ENCODE measurements at places on chromosomes 6 and 20.

DNA sequence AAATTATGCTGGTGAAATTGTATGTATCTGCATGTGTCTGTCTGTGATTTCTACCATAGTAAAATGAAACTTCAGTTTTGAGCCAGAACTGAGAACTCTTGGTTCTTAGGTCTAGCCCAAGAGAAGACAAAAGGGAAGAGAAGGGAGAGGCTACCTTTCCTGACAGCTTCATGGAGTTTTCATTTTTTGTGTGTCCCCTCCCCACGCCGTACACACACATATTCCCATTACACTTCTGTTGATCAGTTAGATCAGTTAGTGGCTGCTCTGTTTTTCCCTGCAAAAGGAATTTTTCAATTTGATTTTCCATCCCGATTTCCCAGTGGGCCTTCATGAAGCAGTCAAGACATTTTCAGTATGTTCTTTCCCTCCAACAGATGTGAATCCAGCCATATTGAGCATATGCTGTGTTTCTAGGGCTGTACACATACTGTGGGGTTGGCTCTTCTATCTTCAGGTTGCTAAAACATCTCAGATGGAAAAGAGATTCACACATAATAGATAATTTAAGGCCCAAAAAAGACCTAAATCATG lies 52.5 kb downstream of the HIVEP1 start:
- no peak for DNase-seq

DNA sequence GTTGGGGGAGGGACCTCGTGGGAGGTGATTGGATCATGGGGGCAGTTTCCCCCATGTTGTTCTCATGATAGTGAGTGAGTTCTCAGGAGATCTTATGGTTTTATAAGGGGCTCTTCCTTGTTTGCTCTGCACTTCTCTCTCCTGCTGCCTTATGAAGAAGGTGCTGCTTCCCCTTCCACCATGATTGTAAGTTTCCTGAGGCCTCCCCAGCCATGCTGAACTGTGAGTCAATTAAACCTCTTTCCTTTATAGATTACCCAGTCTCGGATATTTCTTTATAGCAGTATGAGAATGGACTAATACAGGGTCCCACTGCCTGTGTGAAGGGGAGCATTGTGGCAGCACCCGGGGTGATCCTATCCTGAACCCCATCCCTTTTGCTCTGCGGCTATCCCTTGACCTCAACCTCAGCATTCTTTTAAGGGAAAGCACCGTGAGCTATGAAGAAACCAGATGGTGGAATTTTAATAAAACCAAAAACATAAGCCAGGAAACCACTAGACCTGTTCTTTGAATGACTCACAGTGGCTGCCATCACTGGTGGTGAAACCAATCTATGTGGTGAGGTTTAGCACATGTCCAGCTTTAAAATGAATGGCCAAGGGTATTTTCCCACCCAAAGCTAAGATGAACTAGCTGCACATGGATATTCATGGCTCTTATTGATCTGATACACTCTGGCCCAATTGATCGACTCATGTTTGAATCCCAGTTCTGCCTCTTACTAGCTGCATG lies 62.2 kb downstream of the ZDHHC14 start:
- no peak for DNase-seq

DNA sequence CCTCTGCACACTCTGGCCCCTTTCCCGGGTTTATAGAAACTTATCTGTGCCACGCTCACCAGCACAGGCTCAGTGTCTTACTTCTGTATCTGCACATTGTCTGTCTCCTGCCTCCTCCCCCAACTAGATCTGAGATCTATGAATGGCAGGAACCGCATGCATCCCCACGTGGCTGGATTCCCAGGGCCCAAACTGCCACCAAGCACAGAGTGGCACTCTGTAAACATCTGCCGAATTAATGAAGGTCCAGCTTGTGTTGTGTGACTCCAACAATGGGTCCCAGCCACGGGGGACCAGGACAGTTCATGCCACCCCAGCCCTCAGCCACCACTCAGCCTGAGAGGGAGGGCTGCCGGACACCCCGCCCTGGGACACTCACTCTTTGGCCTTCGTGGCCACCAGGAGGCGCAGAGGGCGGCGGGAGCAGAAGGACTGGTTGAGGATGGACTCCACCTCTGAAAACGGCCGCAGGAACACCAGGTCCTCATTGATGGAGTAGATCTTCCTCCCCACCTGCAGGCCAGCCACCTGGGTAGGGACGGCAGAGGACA lies 171.1 kb downstream of the PREX1 start:
- no peak for DNase-seq

- DNase-seq = no peak
Observed at GRCh38 chr6:21531393-21531792, 62.2 kb upstream of the SOX4 start.

- no peak for DNase-seq
Observed at GRCh38 chr6:44636561-44637248, 249.2 kb downstream of the CDC5L start.

DNA sequence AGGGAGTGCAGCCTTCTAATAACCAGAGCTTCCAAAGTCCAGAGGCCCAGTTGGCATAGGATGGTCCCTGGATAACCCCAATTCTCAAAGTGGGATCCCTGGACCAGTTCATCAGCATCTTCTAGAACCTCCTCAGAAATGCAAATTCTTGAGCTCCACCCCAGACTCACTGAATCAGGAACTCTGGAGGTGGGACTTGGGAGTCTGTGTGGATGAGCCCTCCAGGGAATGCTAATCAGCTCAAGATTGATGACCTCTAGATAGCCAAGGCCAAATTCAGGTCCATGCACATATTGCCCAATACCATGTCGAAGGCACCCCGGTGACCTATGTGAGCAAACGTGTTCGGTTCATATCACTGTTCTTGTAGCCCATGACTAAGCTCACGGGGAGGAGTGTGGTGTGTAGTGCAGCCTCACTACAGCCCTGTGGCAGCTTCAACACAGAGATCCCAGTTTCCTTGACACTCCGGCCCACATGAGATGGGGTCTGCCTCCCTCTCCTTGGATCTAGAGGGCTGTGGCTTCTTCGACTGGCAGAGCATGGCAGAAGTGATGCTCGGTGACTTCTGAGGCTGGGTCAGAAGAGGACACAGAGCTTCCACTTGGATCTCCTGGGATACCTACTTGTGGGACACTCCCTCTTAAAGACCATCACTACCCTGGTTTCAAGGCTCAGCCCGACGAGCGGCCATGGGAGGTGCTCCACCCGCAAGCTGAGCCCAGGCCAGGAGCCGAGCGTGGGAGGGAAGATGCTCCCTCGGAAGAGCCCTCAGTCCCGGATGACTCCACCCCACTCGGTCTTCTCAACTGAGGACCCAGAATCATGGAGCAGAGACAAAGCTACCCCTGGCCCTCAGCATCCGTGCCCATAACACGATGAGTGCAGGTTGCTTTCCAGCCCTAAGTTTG lies 151.1 kb upstream of the CST7 start:
- DNase-seq = no peak

DNA sequence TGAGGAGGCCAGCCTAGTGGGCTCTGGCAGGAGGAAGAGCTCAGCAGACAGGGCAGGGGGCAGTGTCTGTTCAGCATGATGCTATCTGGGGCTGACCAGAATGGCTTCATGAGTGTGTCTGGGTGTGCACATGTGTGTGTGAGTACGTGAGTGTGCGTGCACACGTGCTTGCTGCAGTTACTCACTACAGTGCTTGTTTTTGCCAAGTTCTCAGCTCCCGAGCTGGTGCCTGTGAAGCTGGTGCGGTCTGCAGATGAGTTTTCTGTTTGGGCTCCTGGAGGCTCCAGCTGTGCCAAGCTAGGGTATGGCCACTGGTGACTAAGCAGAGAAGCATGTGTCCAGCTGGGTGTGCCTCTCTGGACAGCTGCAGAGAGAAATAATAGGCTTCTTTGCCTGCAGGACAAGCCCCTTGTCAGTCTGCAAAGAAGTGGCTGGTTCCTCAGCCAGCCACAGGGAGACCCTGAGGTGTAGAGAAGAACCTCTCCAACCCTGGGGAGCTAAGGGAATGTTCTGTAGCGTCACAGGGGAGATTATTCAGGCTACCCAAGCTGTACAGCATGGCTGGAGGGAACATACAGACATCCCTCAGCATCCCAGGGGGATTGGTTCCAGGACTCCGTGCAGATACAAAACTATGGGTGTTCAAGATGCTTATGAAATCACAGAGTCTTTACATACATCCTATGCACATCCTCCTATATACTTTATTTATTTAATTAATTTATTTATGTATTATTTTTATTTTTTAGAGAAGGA lies 40.2 kb upstream of the FAM50B start:
- no peak for DNase-seq

- DNase-seq = no peak
Observed at GRCh38 chr6:146875927-146876270, 277.1 kb downstream of the ADGB start.

GRCh38 chr6:151402228-151402627 lies 10.9 kb upstream of the ZBTB2 start:
- DNase-seq = no peak

DNA sequence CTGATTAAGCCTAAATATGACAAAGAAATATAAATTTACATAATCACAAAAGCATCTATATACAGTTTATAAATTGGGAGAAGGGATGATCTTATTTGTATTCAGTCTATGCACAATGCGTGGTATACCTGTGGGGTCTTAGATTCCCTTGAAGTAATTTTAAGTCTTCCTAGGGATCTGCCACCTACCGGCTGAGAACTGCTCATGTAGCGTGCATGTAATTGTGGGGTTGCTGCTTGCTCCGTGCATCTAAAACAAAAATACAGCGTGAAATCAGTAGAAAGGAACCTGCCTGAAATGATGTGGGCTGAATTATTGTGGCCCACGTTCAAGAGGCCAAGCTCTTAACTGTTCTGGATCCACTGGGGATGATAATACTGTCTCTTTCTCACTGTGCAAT lies 187.3 kb downstream of the MBOAT1 start:
- DNase-seq = no peak

DNA sequence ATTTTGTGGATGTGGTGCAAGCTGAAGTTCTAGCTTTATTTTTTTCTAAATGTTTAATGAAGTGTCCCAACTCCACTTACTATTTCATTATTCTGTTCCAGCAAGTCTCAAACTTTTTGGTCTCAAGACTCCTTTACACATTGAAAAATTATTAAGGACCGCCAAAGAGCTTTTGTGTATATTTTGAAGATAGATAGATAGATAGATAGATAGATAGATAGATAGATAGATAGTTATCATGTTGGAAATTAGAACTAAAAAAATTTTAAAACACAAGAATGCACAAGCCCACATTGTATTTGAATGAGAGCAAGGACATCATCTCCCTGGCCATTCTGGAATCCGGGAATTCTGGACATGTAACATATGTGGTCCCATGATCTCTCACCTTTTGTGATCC lies 181.2 kb upstream of the SNX9 start:
- DNase-seq = no peak

DNA sequence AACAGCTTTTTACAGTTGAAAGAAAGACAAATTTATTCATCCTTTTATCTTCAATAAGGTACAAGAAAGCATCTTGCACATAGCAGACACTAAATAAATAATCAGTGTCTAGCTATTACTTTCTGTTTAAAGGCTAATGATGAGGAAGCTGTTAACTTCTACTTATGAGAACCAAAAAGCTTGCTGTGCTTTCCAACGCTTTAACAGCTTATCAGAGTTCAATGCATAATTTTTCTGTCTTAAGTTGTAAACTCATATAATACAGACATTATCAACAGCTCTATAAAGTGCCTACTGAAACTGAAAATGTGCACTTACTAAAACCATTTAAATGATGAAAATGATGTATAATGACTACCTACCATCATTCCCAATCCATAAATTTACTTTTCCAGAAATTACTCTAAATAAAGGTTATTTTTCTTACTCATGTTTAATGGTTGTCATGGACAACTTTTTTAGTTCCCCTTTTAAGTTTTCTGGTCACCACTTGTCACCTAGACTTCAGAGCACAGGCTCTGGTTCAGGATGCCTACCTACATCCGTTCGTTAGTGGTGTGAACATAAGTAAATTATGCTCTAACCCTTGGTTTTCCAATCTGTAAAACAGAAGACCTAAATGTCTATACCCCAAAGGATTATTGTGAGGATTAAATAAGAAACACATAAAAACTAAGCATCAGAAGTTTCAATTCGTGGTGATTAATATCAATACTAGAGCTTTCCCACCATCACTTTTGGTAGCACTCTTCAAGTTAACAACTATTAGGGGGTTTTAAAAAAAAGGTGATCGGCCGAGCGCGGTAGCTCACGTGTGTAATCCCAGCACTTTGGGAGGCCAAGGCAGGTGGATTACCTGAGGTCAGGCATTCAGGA lies 8.0 kb downstream of the PNISR start:
- no peak for DNase-seq

DNA sequence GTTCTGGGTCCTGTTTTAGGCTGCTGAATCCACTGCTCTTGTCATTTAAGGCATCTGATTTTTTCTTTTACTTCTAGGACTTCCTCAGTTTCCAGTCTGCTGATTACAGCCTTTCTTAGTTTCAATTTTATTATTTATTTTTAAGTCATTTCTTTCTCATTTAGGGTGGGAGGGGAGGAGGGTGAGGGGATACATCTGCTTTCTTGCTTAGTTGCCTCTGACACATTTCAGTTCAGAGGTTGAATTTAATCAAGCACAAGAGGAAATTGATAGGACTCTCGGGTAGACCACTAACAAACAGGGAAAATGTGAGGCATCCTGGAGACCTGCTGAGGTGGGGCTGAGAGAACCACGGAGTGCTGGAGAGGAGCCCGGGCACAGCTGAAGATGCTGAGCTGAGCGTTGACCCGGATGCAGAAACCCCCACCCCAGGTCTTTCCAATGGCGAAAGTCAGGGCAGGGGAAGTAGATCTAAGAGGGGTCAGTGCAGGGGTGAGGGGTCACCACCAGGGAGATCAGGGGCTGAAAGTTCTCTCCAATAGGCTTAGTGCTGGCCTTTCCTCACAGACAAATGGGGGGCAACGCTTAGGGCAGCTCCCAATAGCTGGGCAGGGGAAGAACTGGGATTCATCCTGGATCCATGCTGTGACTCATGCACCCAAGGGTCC lies 7.6 kb upstream of the TREML2 start:
- no peak for DNase-seq

DNA sequence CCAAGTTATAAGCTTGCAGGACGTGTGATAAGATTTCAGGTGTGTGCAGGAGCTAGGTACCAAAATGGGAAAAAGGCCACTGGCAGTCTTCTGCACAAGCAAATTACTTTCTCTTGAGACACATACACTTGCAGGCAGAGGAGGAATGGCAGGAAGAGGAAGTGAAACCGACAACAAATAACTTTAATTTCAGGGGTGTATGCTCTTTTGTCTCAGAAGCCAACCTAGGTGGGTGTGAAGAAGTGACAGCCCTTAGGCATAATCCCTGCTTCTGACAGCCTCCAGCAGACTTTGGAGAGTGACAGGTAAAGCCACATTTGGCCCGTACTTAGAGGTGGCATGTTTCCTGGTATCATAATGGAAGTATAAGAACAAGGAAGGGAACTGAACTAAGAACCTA lies 118.8 kb upstream of the TRAF3IP2 start:
- DNase-seq = no peak

GRCh38 chr20:41003143-41003935 lies 25.3 kb upstream of the TOP1 start:
- peak; percentile 35 for DNase-seq

GRCh38 chr6:77463861-77464494 lies 687 bp upstream of the HTR1B start:
- DNase-seq = no peak

- no peak for DNase-seq
Observed at GRCh38 chr6:167711768-167712730, 114.7 kb upstream of the AFDN start.
